ENCODE measurements at places on chromosomes 6 and 20.

DNA sequence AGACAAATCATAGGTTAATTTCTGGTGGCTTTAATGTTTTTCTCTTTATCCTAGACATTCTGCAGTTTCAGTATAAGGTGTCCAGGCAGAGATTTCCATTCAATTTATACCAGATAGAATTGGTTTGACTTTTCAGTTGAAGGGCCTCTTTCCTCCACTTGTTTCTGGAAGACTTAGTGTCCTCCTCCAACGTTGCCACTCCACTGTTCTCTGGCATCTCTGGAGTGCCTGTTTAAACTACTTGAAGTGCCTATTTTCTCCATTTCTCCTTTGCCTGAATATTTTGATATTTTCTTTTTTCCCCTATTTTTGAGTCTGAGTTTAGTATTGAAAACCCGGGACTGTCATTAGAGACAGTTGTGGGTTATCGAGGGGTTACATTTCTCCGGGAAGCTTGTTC lies 27.7 kb downstream of the EDN3 start:
- no peak for DNase-seq

- no peak for DNase-seq
These were observed 103.3 kb downstream of the ARHGAP18 start for GRCh38 chr6:129606664-129607063.

DNA sequence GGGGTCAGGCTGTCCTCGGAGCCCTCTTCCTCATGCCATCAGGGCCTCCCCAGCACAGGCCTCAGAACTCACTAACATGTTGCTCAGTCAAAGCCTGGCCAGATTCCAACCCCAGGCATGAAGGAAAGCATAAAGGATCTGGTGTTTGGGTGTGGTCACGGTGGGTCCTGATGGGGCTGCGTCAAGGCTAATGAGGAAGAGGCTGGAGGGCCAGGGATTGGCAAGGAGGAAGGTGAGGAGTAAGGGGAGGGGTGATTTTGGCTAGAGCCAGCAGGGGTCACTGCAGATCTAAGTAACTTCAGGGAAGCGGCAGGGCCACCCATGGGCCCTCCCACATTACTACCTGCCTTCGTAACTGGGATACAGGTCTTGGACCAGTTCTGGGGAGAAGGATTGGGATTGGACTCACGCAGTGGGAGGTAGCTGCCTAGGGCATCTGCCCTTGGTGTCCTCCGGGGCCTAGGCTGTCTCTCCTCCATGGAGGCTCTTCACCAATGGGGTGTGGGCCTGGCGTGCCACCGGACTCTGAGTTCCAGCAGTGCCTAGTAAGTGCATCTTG lies 36.2 kb upstream of the MRPS18A start:
- DNase-seq: peak; percentile 47

DNA sequence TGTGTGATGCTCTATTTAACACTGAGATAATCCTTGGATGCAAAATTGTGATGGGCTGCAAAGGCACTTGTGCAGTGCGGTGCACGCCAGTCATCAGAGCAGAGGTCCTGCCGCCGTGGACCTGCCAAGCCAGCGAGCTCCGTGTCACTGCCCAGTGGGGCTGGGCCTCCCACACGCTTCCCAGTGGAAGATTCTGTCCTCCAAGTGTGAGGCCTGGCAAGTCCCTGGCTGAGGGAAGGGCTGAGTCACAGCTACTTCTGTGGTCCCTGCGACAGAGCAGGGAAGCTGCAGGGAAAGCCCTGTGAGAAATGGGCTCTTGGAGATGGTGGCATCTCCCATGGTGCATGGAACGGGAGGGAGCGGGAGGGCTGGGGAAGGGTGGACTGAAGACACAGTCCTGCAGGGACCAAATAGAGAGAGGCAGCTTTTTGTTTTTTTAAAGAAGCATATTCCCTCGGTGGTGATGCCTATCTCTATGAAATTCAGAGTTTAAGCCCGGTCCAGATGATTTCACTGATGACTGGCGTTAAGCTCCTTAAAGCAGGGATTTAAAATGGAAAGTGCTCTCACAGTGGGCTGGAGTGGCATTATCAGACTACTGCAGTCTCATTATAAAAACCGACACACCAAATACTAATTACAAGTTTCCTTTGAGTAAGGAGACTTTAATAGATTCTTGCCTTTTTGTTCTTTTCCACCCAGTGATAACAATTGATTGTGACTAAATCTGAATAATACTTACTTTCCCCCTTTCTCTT lies 413.7 kb downstream of the QKI start:
- DNase-seq: no peak

DNA sequence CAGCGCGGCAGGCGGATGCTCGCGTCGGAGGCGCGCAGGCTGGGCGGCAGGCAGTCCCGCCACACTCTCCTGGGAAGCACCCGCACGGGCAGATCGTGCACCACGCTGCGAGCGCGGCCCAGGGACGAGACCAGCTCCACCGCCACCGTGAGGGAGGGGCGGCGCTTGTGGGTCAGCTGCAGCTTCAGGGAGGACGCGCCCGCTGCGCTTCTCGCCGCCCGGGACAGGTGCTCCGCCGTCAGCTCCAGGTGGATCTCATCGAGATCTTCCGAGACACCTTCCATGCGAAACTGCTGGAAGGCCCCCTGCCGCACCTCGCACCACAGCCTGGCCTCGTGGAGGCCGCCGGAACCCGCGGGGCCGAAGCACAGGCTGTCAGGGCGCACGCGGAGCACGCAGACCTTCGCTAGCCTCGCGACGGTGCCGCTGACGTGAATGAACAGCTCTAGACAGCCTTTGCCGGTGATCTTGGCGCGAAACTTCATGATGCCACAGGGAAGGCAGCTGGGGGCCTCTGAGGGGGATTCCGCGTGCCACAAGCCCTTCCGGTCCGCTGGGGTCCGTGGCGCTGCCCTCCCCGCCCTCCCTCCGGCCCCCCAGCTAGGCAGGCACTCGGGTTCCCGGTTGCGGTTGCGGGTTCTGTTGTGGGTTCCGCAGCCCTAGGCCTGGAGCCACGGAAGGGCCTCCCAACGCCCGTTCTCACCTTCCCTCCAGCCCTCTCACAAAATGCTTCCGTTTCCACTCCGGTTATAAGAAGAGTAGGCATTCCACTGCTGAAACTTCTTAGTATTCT lies at the start of gene HUS1B:
Gene HUS1B (minus strand): TSS at position 641 of the 793 bp plus-strand sequence. CDS start 156 bp downstream, at position 485.
- no peak for DNase-seq

- DNase-seq: no peak
These were observed 38.7 kb downstream of the CNKSR3 start for GRCh38 chr6:154471609-154472362.

DNA sequence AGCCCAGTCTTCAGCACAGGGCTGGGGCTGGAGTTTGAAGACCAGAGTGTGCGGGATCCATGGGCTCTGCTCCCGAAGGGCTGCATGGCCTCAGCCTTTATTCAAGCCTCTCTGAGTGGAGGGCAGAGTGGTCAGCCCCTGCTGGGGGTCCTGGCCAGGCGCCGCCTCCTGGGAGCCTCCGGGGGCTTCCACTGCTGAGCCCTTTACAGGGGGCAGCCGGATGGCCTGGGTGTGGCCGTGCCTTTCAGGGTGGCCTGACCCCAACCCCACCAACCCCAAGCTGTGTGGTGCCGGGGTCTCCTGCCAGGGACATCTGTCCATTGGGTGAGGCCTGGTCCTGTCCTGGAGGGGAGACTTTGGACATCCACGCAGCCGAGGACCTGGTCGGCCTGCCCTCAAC lies 76.0 kb upstream of the SLCO4A1 start:
- DNase-seq: no peak

DNA sequence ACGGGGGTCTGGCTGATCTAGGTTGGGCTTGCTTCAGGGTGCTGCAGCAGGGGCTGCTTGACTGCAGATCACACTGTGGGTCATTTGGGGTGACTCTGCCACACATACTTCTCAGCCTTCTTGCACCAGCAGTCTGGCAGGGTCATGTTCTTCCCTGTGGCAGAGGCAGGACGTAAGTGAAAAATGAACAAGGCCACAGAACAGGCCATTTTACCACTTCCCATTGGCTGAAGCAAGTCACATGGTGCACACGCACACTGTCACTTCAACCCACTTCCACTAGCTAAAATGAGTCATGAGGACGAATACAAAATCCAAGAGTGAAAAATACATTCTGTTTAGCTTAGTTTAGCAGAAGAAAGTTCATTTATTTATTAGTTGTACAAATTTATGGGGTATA lies 168.6 kb upstream of the GGTLC1 start:
- DNase-seq: no peak

DNA sequence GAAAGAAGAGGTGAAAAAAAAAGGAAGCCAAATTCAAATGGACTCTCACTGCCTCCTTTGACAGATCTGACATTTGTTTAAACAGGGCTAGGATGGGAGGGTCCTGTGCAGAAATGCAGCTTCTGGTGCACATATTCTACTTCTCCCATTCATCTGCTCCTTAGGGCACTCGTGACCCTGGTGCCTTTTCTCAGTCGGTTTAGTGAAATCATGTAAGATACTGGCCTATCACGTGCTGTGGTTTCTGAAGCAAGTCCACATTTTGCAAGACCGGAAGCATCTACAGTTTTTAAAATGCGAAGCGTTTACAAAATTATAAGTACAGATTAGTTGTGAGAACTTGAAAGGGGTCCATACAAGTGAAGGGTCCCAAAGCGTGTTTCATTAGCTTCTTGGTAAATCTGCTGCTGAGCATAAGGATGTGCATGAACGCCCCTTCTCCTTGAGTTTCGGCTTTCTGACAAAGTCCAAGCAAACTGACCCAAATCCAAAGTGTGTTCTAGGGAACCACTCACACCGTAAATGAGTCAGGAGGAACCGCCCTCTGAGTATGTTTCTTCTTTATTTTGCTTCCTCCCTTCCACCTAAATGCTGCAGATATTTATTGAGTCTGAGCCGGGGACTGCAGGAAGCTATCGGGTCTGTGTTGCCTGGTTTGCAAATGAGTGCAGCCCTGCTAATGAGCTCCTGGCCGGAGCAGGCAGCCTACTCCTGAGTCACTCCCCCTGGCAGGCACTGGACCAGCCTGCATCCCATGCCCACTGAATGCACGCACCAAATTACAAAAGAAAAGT lies 323.8 kb upstream of the JARID2 start:
- no peak for DNase-seq

- no peak for DNase-seq
These were observed 97.2 kb downstream of the LINC00237 start for GRCh38 chr20:21008951-21009350.

GRCh38 chr20:50341880-50342637 lies 151.4 kb downstream of the CEBPB start:
- no peak for DNase-seq

DNA sequence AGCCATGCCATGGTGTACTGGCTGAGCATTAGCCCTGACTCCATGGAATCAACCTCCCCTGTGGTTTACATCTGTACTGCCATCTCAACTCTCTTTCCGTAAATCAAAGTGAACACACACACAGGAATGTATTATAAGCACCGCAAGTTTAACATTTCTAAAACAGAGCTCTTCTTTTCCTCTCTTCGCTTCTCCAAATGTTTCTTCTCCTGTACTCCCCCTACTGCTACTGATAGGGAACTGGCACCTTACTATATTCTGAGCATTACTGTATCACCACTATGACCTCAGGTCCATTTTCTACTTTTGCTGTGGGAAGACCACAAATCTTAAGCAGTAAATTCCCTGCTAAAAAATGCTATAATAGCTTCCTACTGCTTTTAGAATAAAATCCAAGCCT lies 101.2 kb downstream of the NUS1 start:
- no peak for DNase-seq

GRCh38 chr6:166525567-166525966 lies 60.9 kb downstream of the RAMACL start:
- DNase-seq: no peak

GRCh38 chr6:30615958-30616810 lies 859 bp downstream of the PPP1R10 start:
- DNase-seq: peak; percentile 61

- no peak for DNase-seq
These were observed 98.7 kb upstream of the FUT9 start for GRCh38 chr6:95917034-95917433.

DNA sequence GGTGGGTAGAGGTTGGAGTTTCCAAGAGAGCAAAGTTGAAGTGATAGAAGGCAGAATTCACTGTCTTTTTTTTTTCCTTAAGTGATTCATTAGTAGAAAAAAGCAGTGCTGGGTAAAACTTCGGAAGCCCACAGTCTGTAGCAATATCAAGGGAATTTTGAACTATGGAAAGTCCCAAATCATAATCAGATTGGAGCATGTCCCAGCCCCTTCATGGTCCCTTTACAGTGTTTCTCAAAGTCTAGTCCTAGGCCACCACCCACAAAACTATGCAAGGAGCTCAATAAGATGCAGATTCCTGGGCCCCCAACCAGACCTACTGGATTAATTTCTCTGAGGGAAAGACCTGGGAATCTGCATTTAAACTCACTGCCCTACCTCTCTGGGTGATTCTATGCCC lies 22.6 kb downstream of the NEDD9 start:
- no peak for DNase-seq

GRCh38 chr6:107646176-107646575 lies 156.3 kb downstream of the SOBP start:
- no peak for DNase-seq

GRCh38 chr6:81808851-81809570 lies 56.5 kb upstream of the TENT5A start:
- DNase-seq: peak; percentile 37

DNA sequence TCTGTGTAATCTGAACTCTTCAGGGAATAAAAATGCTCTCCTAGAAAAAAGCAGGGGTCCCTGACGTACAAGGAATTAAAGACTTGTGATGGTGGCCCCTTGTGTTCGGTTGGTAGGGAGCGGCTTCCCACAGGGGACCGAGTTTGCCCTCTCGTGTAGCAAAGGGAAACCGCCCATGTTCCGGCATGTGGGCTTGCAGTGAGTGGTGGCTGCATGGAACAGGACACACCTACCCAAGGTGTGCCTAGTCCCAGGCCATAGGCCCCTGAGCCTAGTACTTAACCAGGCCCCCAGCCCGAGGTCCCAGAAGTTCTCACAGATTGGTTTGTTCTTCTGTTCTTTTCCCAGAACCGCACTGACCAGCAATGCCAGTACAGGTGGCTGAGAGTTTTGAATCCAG lies 15.5 kb downstream of the MYBL2 start:
- DNase-seq: no peak
